ENCODE measurements at places on chromosomes 12 and 14.

- no peak for DNase-seq
Observed at GRCh38 chr12:130846369-130846768, 7.3 kb upstream of the STX2 start.

DNA sequence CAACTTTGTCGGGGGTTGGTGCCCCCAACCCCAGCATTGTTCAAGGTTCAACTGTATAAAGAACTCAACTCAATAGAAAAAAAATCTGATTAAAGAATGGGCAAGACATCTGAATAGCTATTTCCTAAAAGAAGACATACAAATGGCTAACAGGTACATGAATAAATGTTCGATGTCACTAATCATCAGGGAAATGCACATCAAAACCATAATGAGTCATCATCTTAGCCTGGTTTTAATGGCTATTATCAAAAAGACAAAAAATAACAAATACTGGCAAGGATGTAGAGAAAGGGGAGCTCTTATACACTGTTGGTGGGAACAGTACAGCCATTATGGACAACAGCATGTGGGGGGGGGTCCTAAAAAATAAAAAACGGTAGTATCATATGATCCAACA, 28.7 kb downstream of the NPAS3 start:
- DNase-seq, result no peak

DNA sequence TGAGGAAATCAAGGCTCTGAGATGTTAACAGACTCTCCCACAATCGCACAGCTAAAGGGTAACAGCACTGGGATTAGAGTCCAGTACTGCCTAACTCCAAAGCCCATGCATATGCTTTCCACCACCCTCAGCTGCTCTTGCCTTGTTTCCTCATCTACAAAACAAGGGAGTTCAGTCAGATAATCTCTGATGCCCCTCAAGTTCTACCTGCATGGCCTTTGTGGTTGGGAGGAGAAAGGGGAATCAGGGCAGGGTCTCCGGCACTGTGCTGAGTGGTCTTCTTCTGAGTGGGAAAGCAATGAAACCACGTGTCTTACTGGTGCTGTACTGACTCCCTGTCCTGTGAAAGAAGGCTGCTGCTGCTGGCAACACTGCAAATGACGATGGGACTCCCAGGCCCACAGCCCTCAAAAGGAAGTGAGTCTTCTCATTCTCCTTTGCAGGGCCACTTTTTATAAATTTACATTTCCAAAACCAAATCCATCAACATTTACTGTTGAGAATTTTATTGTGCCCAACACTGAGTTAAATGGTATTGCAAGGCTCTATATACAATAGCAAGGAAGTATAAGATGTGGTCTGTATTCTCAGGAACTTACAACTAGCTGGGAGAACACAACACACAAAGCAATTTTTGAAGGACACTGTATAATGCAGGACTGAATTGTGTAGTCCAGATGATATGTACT, 19.7 kb upstream of the DUSP16 start:
- no peak for DNase-seq

- peak; percentile 23 for DNase-seq
Observed at GRCh38 chr12:44193281-44193680, 357.4 kb downstream of the TMEM117 start.

DNA sequence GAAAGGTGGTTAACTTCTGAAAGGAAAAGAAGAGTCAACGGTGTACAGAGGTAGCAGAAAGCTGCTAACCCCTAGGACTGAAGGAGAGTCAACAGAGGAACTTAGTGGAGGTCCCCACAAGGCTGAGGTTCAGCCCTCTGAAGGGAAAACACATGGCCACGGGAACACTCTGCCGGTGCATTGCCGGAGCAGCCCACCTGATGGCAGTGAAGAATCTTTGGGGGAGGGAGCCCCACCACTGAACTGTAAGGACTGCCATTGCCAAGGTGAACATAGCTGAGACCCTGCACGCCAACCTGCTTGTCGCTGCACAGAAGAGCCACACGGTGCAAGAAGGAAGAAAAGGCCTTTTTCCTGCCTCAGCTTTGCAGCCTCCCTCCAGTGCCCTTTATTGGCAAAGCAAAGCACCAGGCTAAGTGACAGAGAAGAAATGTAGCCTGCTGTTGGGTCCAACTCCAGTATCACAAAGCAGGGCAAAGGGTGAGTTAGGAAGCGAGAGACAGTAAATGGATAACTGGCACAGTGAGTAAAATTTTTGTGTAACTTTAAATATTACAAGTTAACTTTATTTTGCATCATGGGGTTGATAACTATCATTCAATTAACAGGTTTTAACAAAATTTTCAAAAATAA, 76.9 kb downstream of the LIN52 start:
- no peak for DNase-seq

GRCh38 chr12:79681008-79681590, 9.7 kb downstream of the PAWR start:
- DNase-seq, result no peak

- DNase-seq, result no peak
Observed at GRCh38 chr14:55892906-55893305, 225.3 kb upstream of the PELI2 start.

DNA sequence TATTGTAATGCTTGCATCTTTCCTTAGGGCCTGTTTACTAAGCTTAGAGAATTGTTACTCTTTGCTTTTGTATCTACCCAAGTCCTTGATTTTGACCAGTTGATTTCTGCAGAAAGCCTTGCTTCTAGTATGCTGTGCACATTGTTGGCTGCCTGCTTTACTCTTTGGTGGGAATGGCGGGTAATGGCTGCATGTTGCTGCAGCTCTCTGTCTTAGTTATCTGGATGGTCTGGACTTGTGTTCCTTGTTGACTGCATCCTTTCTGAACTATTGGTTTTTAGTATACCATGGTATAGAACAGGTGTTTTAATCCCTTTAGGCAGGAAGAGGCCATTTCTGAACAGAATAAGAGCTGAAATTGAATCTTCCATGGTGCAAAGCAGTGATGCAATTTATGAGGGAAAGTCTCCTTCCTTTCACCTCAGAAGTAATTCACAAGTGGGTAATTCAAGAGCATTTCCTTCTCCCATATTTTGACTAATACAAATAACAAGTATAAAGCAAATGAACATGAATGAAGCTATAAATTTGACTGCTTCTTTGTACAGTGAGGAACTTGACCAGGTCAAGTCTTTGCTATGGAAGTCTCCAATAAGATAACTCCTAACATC, 466.4 kb downstream of the NPAS3 start:
- no peak for DNase-seq

GRCh38 chr14:60257865-60258264, 8.8 kb downstream of the PPM1A start:
- DNase-seq, result no peak

GRCh38 chr12:12399776-12400305, 43.0 kb downstream of the BORCS5 start:
- DNase-seq, result no peak

GRCh38 chr14:72213424-72213823, 281.2 kb downstream of the RGS6 start:
- DNase-seq, result no peak

DNA sequence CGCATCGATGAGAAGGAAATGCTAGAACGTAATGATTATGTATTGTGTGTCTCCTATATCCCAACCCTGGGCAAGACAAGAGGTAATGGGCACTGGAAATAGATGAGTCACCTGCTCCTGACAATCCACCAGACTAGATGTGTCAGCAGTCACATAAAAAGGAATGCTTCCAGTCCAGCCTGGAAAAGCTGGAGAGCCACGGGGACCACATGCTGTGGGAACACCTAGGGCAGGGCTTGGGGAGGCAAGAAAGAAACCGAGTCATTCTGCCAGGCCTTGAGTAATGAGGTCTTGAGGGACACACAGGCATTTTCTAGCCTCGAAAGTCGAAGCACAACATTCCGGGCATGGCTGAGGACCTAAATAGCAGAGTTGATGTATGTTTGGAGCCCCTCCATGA, 716.7 kb upstream of the TMEM132C start:
- DNase-seq, result no peak

- no peak for DNase-seq
Observed at GRCh38 chr14:94309721-94310120, 13.4 kb downstream of the SERPINA6 start.

DNA sequence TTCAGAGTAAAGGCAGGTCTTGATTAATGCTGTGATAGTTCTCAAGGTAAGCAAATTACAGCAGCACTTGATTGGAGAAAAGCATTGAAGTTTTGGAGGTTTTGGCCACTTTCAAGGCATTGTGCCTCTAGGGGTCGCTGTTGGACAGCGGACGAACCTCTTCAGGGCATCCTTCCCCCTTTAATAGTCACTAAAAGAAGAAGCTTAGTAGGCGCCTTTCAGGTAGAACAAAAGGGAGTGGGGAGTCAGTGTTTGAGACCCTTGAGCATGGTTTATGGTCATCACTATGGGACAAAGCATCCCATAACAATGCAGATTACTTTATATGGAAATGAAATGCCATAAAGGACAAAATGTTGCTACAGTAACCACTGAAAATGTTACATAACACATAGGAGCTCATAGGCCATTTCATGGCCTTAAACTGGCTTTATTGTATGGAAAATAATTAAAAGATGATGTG, 199.5 kb upstream of the DCN start:
- DNase-seq, result peak; percentile 61

- DNase-seq, result no peak
Observed at GRCh38 chr12:91179315-91179714, 3.3 kb downstream of the DCN start.

DNA sequence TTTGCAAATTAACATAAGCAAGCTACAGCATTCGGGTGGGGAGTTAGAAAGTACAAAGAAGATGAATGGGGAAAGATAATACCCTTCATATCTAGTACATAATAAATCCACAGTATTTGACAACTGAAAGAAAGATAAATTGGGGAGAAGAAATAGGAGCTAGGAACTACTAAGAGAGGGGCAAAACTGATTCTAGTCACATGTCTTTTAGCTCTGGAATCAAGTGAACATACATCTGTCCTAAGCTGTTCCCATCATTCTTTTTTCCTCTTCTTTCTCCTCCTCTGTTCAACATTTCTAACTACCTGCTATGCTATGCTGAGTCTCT, 15.3 kb upstream of the APOF start:
- no peak for DNase-seq

DNA sequence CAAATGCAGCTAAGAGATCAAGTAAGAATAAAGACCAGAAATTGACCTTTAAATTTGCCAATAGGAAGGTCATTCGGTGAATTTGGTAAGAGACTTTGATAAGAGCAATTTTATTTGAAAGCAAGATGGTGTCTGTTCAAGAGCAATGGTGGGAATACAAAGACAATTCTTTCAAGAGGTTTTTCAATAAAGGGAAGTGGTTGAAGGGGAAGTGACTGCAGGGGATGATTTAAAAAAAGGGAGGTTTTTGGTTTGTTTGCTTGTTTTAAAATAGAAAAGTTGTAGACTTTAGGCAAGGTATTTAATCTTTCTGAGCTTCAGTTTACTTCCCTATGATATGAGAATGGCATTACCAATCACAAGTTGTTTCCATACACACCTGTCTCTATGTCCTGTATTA, 4.3 kb upstream of the APPL2 start:
- DNase-seq, result no peak

DNA sequence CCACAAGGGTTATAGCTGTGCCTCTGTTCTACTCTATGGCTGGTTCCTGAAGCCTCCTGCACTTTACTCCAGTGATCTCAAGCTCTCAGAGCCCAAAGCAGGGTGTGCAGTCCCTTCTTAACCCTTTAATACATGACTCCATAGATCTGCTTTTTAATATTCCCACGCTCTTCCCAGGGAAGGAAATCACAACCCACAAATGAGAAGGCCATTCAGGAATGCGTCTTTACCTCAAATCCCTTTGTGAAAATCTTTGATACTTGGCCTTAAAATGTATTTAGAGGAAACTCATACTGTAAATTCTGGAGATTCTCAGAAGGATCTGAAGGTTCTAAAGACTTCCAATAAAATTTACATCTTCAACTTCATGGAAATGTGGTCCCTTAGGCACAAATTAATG, 17.0 kb downstream of the NID2 start:
- DNase-seq, result no peak

DNA sequence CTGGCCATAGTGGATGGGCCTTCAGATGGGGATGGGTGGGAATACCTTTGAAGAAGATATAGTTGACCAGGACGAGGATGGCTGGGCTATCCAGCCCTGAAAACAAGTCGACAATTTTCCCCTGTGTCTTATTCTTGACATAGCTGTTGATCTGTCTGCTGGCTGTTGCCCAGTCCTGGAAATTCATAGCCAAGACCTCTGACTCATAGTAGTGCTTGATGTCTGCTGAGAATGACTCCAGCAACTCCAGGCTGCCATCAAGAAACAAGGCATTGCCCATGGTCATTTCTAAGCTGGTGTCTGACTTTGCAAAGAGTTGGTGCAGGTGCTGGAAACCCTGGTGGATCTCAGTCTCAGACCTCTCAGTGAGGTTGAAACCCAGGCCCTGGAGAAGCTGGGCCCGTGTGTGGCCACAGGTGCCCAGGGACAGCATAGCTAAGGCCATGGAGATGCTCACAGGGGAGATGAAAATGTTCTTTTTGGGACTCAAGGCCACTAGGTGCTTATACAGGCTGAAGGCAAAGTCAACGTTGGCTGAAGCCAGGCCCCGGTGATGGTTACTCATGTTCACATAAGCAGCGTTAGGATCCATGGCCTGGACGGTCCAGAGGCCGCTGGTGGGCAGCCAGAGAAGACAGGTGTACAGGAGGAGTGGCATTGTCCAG, 9.0 kb downstream of the SERPINA6 start:
- no peak for DNase-seq

DNA sequence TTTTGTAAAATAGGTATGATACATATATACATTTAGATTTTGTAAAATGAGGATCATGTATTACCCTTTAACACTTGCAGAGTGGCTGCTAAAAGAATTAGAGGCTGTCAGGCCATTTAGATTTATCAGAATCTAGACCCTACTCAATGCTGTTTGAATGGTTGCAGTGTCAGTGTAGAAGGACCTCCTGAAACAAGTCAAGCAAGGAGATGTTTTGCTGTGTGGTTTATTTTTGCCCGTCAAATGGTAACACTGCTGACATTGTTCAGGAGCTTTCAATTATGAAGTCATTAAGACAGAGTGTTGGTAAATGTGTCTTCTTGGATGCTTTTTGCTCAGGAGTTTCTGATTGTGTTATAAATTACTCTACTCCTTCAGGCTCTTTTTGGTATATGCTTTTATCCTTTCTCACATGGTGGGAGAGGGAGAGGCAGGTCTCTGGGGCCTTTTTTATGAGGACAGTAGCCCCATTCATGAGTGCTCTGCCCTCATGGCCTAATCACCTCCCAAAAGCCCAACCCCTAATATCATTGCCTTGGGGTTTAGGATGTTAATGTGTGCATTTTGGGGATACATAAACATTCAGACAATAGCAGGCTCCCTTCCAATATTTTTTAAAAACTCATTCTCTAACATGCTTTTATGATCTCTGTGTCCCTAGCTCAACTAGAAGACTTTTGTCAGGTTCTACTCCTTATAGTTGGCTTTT, 16.5 kb downstream of the EID3 start:
- DNase-seq, result no peak

- DNase-seq, result no peak
Observed at GRCh38 chr12:107461222-107461975, 224.2 kb upstream of the PWP1 start.

DNA sequence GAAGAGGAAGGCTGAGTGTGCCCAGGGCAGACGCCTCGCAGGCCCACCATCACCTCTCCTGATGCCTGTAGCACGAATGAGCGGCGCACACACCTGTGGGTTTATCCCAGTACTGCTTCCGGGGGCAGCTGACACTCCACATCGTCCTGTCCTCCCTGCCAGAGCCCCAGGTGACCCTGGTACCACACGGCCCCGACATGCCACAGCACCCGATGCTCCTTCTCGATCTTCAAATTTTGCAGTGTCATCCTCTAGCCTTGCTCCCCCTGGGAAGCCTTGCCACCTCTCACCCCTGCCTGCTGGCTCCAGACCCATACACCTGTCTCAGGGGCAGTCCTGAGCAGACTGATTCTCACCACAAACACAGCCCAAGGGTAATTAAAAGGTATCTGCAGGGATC, 40.6 kb downstream of the ANO2 start:
- DNase-seq, result no peak
